Activated naive CD4-positive, alpha-beta T cell treated with anti-CD3 and anti-CD28 coated beads, Interleukin-2, amount 10 ng/mL, durations not matched to agents 7 days and 5 days (primary cell): ENCODE measurements at places on chromosomes 2 and 18.

GRCh38 chr2:27738349-27739057 is 33.0 kb upstream of the MRPL33 start:
- DNase-seq = no peak

- no peak for DNase-seq
These were observed 175.8 kb downstream of the CELF4 start for GRCh38 chr18:37389684-37390368.

DNA sequence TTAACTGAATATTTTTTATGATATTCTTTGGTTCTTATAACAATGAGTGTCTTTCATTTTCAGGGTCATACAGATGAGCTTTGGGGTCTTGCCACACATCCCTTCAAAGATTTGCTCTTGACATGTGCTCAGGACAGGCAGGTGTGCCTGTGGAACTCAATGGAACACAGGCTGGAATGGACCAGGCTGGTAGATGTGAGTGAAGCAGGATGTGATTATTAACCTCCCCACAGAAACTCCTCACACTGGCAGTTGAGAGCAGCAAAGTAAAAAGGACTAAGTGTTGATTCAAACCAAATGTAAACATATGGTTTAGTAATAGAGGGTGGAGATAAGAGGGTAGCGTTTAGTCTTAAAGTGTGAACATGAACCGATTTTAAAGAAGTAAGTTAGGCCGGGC is 57.8 kb downstream of the COX7A2L start:
- no peak for DNase-seq

DNA sequence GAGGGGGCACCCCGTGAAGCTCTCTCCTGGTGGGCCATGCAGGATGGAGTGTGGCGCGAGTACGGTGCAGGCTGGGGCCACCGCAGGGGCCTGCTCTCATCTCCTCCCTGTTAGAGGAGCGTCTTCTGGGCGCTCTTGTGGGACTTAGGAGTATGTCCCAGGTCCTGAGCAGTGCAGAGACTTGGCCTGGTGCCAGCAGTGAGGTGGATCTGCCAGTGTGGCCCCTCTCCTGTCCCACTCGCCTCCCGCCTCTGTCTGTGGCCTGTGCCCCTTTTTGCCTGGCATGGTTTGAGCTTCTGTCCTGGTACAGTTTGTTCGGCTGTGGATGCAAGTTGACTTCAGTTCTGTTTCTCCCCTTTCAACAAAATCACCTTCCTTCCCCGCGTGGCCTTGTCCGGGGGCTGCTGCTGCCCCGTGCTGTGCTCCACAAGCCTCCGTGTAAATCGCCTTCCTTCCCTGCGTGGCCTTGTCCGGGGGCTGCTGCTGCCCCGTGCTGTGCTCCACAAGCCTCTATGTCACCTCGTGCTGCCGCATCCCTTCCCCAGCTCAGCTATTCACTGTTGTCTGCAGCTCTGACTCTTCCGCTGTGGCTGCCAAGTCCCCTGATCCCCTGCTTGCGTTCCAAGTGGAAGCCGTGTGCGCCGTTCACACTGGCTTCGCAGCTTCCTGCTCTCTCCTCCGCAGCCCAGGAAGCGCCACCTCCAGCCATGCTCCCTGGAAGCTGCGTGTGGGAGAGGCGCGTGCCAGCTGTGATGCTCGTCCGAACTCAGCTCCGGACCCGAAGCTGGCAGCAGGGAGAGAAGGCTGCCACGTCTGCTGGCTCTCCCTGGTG is 13.7 kb downstream of the LDLRAD4 start:
- DNase-seq = no peak

DNA sequence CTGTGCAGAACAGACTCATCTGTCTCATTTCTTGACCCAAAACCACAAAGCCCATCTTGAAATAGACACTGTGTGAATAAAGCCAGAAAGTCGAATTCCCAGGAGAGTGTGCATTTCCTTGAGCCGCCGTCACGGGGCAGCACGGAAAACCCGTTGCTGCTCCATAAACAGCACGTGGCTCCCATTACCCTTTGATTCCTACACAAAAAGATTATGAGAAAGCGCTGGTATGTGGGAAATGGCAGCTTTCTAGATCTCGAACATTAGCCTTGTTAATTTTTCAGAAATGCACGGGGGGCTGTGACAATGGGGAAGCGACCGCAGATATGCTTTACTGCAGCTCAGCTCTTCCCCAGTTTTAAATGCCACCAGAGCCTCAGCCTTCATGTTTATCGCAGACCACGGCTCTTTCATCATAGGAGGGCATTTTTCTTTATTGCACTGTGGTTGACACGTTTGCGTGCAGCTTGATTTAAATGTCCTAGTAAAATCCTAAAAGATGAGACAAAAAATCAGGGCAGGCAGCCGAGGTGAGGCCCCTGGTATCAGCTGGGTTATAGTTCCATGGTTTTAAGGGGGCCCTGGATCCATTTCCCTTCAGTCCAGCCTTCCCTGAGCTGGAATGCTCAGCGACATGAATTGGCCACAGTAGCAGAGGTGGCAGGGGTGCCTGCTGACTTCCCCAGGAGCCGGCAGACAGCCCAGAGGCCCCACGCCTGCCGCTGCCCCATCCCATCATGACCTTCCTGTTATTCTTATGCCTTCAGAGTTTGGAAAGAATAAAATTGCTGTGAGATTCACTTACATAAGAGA is 249.3 kb downstream of the NDUFA10 start:
- DNase-seq = peak; percentile 8

- no peak for DNase-seq
These were observed 141.3 kb downstream of the ASB1 start for GRCh38 chr2:238567996-238568395.

DNA sequence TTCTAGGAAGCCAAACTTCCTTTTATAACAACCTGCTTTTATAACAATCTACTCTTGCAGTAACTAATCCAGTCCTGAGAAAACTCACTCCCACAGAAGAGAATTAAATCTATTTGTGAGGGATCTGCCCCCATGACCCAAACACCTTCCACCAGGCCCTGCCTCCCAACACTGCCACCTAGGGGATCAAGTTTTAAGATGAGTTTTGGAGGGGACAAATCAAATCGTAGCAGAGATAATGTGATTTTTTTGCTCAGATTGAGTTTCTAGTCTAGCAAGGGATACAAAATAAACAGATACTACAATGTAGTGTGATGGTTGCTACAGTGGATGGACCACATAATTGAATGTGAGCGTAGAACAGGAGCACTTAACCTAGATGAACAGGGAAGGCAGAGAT is 52.2 kb downstream of the NCOA1 start:
- DNase-seq = no peak

DNA sequence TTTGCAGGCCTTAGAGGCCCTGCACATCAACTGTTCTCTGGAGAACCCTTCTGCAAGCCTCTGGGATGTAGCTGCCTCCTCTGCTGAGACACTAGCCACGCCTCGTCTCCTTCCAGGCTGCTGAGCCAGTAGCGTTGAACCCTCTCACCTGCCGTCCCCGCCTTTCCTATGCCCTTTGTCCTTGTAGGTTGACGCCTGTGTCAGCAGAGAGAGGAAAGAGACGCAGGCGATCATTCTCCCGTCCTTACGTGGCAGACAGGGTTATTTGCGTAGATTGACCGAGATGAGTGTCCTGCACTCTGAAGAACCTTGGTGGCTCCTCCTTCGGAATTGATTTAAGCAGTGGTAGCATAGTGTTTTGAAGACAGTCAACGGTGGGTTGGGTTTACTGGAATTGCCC is 27.8 kb downstream of the ID2 start:
- no peak for DNase-seq

DNA sequence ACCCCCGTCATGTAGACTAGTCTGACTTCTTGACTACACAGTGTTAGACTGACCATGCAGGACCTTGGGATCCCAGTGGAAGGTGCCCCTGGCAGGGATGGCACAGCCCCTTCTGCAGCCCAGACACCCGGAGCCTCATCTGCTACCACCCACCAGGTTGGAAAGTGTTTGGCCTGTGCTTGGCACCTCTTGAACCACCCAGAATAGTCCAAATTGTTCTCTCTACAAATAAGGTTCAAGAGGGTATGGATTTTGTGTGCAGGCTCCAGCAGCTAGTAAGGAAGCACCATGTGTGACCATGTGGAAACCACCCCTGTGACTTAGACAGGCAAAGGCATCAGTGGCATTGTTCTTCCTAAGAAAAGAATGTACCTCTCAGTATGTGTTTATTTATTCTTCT is 18.4 kb downstream of the L3MBTL4 start:
- no peak for DNase-seq

DNA sequence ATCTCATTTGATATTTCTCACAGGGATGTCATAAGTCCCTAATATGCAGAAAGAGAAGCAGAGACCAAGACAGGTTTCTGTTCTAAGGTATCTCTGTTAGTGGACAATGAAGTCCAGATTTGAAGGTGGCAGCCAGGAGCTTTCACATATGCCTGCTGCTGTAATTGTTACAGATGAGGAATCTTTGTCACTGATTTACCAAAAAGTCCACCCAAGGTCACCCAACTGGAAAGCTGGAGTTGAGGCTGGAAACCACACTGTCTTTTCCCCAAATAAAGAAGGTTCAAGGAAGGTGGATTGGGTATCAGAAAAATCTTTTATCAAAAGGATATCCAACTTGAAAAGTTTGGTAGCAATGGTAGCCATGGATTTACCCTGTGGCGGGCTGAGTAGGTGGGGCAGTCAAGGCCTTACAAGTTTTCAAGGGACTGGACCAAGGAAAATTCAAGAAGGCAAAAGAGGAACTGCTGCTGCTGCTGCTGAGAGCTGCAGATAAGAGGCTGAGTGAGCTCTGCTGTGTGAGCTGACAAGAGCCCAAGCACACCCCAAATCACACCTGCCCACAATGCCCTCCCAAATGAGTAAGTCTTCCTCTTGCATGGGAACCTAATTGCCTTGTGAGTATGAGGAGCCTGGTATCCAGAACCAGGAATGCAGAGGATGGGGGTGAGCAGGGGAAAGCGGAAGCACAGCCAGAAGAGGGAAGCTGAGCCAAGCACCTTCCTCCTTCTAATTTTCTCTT is 241.2 kb downstream of the ANAPC1 start:
- DNase-seq = no peak

GRCh38 chr2:114068438-114068837 is 178.5 kb downstream of the ACTR3 start:
- peak; percentile 31 for DNase-seq

- no peak for DNase-seq
These were observed 7.5 kb downstream of the RPE start for GRCh38 chr2:210009896-210010295.

GRCh38 chr2:218397820-218398436 is 1.7 kb upstream of the CTDSP1 start:
- DNase-seq = peak; percentile 85

DNA sequence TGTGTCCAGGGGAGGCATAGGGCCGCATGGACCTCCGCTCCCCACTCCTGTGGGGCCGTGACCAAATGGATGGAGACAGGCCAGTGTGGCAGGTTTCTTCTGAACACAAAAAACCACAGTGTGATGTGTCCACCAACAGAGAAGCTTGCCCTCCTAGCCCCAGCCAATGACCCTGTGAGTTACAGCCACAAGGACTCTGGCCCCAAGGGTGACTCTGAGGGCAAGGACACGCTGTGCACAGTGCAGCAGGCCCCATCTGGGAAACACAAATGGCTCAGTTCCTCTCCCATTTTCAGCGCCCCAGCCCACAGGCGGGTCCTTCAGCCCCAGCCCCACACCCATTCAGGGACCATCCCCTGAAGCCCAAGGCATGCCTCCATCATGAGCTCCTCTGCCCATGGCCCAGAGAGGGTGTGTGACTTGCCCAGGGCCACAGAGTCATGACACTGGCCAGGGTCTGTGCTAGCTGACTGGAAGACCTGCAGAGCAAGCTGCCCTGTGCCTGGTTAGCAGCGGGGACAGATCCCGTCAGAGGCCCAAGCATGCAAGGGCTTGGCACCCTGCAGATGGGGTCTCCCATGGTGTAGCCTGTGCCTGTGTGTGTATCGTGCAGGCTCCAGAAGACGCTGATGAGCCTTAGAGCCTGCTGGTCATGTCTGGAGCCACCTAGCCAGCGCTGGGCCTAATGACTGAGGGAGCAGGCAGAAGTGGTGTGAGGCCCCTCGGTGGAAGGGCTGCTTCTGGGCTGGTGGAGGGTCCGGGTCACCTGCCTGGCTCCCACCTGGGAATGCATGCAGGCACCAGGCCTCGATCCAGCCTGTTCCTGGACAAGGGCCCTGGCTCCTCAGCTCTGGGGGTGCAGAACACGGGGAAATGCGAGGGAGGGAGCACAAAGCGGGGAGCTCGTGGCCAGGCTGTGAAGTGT is 47.7 kb downstream of the HS6ST1 start:
- no peak for DNase-seq

DNA sequence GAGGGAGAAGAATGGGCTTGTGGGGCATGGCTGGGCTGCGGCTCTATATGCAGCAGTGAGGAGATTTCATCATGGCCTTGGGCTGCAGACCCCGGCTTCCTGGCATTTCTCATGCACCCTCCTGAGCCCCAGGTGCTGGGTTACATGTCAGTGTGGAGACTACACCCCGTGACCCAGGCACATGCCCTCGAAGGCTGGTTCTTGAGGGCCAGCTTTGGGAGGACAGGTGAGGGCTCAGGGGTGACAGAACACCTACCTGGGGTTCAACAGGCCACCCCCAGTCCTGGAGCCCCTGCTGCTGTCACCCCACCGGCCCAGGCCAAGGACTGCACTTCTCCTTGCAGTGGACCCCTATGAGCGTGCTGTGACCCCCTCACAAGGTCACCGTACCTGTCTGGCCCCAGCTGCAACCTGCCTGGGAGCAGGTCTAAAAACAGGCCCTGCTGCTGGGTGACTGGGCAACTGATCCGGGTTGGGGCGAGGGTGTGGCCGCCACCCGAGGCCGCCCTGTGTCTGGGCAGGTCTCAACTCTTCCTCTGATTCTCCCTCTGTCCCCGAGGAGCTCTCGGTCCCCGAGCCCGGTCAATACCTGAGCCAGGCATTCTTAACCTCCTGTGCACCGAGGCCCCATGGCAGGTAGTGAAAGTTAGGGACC is 94.8 kb upstream of the OTOS start:
- DNase-seq = peak; percentile 19

DNA sequence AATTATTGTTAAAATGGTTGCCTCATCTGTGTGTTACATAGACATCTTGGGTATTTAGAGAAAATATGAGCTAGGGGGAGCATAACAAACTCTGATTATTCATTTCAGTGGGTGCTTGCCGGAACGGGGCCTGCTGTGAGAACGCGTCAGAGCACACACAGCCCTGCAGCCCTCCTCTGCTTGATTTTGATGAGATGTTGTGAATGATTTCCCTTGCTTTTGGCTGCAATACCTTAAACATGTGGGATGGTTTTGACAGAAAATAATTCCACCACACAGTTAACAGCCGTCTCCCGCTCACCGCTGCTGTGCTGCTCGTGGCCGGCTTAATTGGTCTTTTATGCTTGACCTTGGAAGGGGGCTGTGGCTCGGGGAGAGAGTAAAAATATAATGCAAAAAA is 49.9 kb upstream of the TXNDC2 start:
- no peak for DNase-seq

GRCh38 chr18:79680100-79680879 is 687 bp downstream of the CTDP1 start:
- DNase-seq = peak; percentile 69

GRCh38 chr2:233435436-233436190 is 81.3 kb downstream of the DGKD start:
- peak; percentile 5 for DNase-seq

- no peak for DNase-seq
These were observed 57.2 kb downstream of the CYBRD1 start for GRCh38 chr2:171579481-171579880.

GRCh38 chr2:7774481-7774880 is 857.3 kb downstream of the RNF144A start:
- no peak for DNase-seq

GRCh38 chr2:20660506-20661420 is 6.2 kb upstream of the GDF7 start:
- no peak for DNase-seq
